ENCODE measurements at places on chromosomes 7 and 10.

GRCh38 chr10:8360365-8360764 lies 305.9 kb downstream of the GATA3 start:
- no peak overlapping the region for H3K27ac ChIP-seq
- H3K4me1 ChIP-seq = no peaks in the 10 kb centered on the region
- H3K4me3 ChIP-seq = no peak overlapping the region
- peaks cover 4% of the 10 kb centered on the region for H3K27me3 ChIP-seq
- no peak for DNase-seq

GRCh38 chr10:78377356-78377755 lies 343.7 kb downstream of the RPS24 start:
- no peak overlapping the region for H3K4me3 ChIP-seq
- H3K27ac ChIP-seq = no peak overlapping the region
- no peaks in the 10 kb centered on the region for H3K4me1 ChIP-seq
- no peak for DNase-seq

DNA sequence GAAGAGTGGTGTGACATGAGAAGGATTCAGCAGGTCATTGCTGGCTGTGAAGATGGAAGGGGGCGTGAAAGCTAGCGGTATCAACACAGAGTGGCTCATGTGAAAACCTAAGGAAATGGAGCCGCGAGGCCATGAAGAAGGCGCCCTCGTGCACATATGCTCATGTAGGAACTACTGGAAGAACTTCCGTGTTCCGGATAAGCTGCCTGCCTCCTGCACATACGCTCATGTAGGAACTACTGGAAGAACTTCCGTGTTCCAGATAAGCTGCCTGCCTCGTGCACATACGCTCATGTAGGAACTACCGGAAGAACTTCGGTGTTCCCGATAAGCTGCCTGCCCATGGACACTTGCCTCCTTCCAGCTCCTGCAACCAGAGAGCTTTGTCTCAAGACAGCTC lies 179.1 kb downstream of the SDK1 start:
- peaks cover 6% of the 10 kb centered on the region for H3K4me1 ChIP-seq
- DNase-seq = no peak
- H3K4me3 ChIP-seq = no peak overlapping the region
- no peak overlapping the region for H3K27ac ChIP-seq
- H3K36me3 ChIP-seq = no peaks in the 10 kb centered on the region
- H3K27me3 ChIP-seq = peaks cover 4% of the 10 kb centered on the region

- H3K27me3 ChIP-seq = peaks cover 1% of the 10 kb centered on the region
- H3K4me3 ChIP-seq = no peak overlapping the region
- H3K4me1 ChIP-seq = no peaks in the 10 kb centered on the region
- no peaks in the 10 kb centered on the region for H3K36me3 ChIP-seq
These were observed 338.3 kb downstream of the CXCL12 start for GRCh38 chr10:44046605-44047004.

DNA sequence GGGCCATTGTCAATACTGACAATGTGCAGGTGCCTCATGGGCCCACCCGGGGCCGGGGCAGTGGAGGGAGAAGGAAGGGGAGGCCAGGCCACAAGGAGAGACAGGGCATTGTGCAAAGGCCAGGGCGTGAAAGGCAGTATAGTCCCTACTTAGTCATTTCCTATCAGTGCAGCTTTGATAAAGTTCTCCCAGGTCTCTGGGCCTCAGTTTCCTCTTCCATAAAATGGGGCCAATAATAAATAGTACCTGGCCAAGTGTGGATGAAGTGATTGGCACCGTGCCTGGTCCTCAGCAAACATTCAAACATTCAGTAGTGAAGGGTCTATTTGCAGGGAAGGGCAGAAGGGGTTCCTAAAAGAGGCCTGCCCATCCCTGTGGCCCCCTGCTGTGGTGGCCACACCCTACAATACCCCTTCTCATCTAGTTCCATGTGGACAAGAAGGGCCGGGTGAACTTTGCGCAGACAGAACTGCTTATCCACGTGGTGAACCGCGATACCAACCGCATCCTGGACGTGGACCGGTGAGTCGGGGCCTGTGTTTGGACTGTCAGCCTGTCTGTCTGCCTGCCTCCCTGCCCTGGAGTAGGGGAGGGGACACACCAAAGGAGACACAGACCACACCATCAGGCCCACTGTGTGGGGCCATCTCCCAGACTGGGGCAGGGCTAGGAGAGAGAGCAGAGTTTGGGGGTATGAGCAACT lies 36.9 kb upstream of the VSIR start:
- H3K4me3 ChIP-seq = no peak overlapping the region
- H3K27me3 ChIP-seq = peaks cover 3% of the 10 kb centered on the region
- DNase-seq = no peak
- H3K27ac ChIP-seq = no peak overlapping the region

Measured in memory B cell (primary cell).